Endodermal cell (in vitro differentiated cells): ENCODE measurements at places on chromosomes 6 and 20.
A peak's percentile ranks its signal among the peaks of the same experiment; 100 is the strongest.

DNA sequence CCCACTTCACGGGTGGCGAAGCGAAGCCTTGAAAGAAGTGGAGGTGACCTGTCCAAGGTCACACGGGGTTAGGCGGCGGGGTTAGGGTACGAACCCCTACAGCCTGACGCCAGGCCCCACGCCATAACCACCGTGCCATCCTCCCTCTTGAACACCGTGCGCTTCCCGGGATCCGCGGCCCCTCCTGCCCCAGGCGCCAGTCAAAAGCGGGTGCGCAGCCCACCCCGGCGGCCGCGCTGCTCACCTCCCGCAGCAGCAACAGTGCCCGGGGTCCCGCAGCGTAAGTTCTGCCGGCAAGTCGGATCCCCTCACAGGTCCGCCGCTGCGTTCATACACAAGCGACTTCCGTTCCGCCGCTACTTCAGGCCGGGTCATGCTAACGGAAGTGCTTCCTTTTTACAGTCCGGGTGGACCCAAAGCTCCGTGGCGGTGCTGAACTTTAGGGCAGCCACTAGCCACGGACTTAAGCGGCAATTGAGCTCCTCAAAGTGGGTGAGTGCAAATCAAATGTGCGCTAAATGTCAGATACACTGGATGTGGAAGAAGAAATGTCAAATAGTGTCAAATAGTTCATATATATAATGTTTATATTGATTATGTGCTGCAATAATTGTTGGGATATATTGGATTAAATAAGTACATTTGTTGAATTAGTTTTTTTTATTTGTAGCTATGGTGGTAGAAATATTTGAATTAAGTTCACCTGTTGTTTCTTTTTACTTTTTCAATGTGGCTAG is at the start of gene CDK5RAP1:
Gene CDK5RAP1, minus strand, starts transcription at position 336 of the 737 bp plus-strand sequence. CDS start 4,455 bp downstream, outside the sequence.
- DNase-seq = peak; percentile 94

- no peak for DNase-seq
Measured at GRCh38 chr6:3031857-3032640, 32.4 kb downstream of the NQO2 start.

DNA sequence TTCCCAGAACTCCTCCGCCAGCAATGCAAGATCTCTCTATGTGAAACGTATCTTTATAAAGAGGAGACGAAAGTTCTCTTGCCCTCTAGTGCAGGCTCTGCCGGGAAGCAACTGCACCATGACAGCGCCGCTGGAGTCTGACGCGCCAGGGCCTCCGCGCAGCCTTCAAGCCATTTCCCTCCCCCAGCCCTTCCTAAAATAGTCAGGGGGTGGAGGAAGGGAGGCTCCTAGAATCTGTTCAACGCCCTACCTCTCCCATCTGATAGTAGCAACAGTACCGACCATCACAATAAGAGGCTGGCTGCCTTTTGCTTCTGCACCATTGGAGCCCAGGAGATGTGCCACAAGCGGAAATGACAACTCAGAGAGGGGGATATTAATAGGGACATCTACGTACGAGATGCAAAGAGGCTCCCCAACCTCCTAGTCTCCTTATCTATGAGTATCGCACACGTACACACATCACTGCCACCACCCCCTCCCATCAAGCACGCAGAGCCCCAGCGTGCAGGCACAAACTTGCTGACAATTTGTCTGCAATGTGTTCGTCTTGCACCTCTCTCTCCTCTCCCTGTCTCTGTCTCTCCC is 1.0 kb downstream of the SYNE1 start:
- DNase-seq = peak; percentile 72

GRCh38 chr6:125792680-125793079 is 1.9 kb downstream of the NCOA7 start:
- DNase-seq = no peak

DNA sequence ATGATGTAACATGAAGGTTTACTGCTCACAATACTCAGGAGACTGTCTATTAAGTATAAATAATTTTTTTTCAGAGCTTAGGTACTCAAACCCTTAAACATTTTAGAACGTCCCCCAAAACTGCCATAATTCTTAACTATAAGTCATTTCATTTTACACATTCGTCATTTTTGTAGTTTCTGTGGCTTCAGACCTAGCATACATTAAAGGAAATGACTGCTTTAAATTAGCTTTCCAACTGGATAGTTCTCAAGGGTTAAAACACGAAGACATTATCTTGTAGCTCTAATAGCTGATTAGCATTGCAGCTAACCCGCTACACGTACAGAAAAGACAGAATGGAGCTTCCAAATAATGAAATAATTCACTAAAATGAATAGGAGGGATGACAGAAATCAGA is 24.9 kb upstream of the PLN start:
- no peak for DNase-seq

- DNase-seq = peak; percentile 41
Measured at GRCh38 chr6:31547727-31548543, 527 bp downstream of the NFKBIL1 start.

GRCh38 chr6:167300902-167301777 is 10.0 kb downstream of the UNC93A start:
- DNase-seq = no peak

DNA sequence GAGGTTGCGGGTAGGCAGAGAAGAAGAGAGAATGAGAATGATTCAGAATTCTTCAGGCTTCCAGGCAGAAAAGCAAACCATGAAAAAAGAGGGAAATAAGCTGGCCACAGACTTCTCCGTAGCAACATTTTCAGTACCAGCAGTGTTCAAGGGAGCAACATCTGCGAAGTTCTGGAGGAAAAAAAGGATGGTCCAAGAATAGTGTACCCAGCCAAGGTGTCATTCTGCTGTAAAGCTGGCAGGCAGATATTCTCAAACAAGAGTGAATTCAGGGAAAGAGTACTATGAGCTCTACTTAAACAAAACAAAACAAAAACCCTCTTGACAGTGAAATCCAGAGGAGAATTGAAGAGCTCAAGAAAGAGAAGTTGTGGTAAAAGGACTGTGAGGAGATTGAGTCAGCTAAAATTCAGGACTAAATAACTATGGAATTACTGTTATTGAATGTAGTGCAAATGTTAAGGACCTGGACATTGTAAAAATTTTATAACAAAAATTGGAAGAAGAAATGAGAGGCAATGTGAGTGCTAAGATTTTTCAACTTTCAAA is 86.5 kb downstream of the ATRN start:
- DNase-seq = no peak

GRCh38 chr6:118589186-118589585 is 41.1 kb downstream of the PLN start:
- no peak for DNase-seq

- no peak for DNase-seq
Measured at GRCh38 chr6:91433660-91434534, 847.0 kb upstream of the MAP3K7 start.

DNA sequence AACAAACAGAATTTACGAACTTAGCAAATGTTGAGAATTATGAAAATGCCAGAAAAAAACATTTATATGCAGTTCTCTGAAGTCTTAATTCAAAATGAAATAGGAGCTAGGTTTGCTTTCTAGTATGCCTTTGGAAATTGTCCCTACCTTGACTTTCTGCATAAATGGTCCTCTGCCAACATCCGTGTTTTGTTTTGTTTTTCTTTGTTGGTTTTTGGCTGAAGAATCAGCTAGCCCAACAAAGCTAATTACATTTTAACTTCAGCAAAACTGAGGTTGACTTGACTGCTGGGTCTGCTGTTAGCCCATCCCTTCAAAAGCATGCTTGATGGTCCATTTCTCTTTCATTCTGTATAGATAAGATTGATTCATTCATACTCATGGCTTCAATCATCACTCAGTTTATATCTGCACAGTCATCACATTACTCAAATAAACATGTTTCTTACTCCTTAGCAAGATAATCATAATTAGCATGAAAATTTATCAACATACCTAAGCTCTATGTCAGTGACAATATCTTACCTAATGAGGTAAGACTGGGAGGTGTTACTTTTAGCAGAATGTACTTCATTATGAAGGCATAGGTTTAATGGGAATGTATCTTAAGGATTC is 76.4 kb downstream of the ADGRB3 start:
- DNase-seq = no peak

- DNase-seq = peak; percentile 42
Measured at GRCh38 chr20:36549628-36549941, 8.3 kb downstream of the MYL9 start.

GRCh38 chr6:25103603-25104002 is 167.8 kb upstream of the RIPOR2 start:
- no peak for DNase-seq

GRCh38 chr6:169249057-169249456 is 4.6 kb downstream of the THBS2 start:
- no peak for DNase-seq

GRCh38 chr6:30889921-30890645 is 5.8 kb downstream of the DDR1 start:
- no peak for DNase-seq

DNA sequence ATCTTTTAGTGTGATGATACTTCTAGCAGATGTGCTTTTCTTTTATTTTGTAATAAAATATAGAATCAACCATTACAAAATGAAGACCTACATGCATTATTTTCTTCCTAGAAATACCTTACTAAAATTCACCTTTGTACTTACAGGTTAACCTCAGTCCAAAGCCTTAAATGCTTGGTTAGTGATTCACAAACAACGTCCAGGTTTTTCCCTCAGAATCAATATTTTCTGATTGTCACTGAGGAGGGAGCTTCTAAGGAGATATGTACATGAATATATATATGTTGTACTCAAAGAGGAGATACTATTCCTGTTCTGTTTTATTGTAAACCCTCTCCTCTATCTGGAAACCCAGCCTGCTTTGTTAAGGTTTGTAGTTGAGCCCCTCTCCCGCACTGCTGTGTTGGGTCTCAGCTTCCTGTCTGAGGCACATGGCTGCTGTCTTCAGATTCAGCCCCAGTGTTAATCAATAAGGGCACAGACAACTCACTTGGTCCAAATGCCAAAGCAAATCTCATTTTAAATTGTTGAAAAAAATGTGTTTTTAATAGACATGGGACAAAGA is 33.9 kb upstream of the HS3ST5 start:
- no peak for DNase-seq

GRCh38 chr6:132122176-132122575 is 171.0 kb upstream of the CCN2 start:
- DNase-seq = no peak

GRCh38 chr20:25686081-25687067 is 10.3 kb downstream of the ZNF337 start:
- DNase-seq = peak; percentile 59

DNA sequence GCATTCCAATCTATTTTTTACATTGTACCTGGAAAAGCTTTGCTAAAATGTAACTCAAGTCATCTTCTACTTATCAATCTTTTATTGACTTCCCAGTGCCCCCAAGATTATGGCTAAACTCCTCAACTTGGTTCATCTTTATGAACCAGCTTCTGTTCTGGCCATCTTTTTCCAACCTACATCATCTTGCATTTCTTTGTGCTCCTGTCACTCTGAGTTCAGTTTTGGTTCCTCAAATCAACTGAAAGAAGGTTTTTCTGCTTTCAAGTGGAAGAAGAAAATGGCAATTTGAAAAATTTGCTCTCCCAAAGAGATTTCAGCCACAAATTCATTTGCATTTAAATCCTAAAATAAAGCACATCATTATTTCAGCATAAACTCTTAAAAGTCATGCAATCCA is 41.8 kb downstream of the GPX5 start:
- DNase-seq = no peak

GRCh38 chr20:43514648-43514999 is 7.1 kb downstream of the L3MBTL1 start:
- peak; percentile 81 for DNase-seq

GRCh38 chr6:156917213-156917612 is 140.0 kb downstream of the ARID1B start:
- DNase-seq = no peak

- peak; percentile 21 for DNase-seq
Measured at GRCh38 chr6:168160506-168161370, 81.7 kb upstream of the FRMD1 start.

DNA sequence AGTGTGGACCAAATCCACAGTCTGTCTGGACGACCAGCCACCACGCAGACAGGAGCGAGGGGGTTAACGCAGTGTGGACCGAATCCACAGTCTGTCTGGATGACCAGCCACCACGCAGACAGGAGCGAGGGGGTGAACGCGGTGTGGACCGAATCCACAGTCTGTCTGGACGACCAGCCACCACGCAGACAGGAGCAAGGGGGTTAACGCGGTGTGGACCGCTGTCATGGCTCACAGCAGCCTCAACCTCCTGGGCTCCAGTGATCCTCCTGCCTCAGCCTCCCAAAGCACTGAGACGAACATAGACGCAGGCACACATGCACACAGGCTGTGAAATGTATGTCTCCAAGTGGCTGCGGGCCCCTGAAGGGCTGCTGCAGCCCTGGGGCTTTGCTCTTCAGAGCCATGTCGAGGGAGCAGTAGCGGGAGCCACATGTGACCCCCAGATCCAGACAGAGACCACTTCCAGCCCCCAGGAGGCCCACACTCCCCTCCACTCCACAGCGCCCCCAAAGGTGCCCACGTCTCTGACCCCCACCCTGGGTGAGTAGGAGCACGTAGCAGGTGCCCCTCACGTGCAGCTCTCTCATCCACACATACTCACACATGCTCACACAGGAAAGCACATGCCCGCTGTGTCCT is 98.1 kb downstream of the YTHDF1 start:
- DNase-seq = no peak

DNA sequence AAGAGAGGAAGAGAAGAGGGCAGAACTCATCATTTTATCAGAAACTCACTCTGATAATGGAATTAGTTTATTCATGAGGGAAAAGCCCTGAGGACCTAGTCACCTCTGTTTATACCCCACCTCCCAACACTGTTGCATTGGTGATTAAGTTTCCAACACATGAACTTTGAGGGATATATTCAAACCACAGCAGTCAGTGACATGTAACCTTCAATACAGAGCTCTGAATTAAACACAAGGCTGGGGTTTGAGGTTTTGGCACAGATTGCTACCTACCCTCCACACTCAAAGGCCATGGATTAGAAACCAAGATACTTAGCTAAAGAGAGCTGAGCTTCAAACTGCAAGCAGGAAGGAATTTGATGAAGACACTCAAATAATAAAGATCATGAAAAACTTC is 48.5 kb upstream of the MOCS1 start:
- no peak for DNase-seq

GRCh38 chr6:22468256-22468965 is 101.0 kb upstream of the HDGFL1 start:
- no peak for DNase-seq

DNA sequence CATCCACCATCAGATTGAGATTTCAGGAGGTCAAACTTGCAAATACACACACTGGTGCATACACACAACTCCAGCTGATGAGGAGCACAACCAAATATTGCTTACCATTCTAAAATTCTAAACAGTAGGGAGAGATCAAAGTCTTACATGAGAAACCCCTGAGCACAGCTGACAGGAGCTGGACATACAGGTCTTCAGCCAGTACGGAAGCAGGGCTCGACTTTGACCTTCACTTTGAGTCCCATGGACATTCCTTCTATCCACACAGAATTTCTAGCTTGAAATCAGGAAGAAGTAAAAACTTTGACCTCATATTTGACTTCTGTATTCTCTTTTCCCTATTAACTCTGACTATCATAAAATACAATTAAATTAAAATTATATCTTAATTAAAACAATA is 90.2 kb downstream of the PRKN start:
- DNase-seq = no peak
